Cardiac muscle cell (in vitro differentiated cells and primary cell): ENCODE measurements at places on chromosomes 5 and 9. TPM values are rescaled to one million over a fixed set of nuclear protein-coding genes. Genes with fewer than 3 reads are reported as not detected.

GRCh38 chr5:66516550-66516949, 79.6 kb upstream of the MAST4 start:
- H3K27me3 ChIP-seq, result no peaks in the 10 kb centered on the region
- H3K27ac ChIP-seq, result no peak overlapping the region
- H3K36me3 ChIP-seq, result no peaks in the 10 kb centered on the region
- peaks cover 5% of the 10 kb centered on the region for H3K4me1 ChIP-seq

GRCh38 chr5:124670722-124671184, 75.7 kb downstream of the ZNF608 start:
- no peaks in the 10 kb centered on the region for H3K36me3 ChIP-seq
- H3K27me3 ChIP-seq, result no peaks in the 10 kb centered on the region
- H3K4me3 ChIP-seq, result no peak overlapping the region
- peak overlapping the region; percentile 45 for H3K27ac ChIP-seq
- peaks cover 66% of the 10 kb centered on the region for H3K4me1 ChIP-seq
- DNase-seq, result no peak

DNA sequence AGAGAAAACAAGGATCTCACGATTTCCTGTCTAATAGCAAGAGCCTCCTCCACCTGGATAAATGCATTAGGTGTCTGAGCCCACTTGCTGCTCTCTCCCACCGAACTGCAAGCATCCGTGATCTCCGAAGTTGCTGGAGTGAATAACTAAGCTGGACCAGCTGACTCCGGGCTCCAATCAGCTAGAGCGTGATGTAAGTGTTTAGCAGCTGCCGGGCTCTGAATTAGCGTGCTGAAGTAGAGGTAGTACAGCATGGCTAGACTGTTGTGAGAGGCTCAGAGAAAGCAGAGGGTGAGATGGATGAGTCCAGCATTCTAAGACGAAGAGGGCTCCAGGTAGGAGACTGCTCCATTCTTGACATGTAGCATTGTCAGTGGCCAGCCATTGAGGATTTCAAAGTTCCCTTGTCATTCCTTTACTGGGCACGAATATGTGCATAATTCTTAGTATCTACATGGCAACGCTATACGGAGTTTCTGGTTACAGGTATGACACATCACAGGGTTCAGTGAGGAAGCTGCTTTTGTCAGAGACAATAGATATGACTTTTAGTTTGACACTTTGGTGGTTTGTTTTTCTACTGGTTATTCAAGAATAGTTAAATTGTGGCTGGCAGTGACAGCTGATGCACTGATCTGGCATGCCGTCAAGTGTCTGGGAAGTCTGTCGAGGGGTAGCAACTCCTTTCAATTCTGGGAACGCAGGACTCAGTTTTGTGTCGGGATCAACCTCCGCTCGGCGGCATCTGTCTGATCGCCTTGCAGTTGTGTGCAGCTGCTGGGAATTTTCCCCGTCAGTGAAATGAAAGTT, 232.6 kb downstream of the MAST4 start:
- peak overlapping the region; percentile 48 for H3K4me3 ChIP-seq
- no peaks in the 10 kb centered on the region for H3K36me3 ChIP-seq
- no peaks in the 10 kb centered on the region for H3K27me3 ChIP-seq
- peak overlapping the region; percentile 90 for H3K27ac ChIP-seq
- peaks cover 55% of the 10 kb centered on the region for H3K4me1 ChIP-seq

DNA sequence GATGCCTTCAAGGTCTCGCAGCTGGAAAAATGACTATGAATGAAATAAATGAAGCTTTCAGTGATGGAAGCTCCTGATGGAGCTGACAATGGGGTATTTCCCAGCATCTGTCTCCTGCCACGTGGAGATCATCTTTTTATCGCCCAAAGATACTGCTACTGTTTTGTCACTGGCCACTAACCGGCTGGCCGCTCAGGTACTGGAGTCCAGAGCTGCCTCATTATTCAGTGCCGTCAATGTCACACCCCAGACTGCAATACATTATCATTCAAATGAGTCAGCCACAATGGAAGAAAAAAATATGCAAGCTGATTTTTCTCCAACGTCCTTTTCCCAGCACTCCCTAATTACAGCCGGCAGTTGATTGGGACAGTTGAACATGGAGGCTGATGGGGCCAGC, 280.4 kb downstream of the ZSWIM6 start:
- no peaks in the 10 kb centered on the region for H3K4me1 ChIP-seq
- DNase-seq, result no peak
- no peaks in the 10 kb centered on the region for H3K36me3 ChIP-seq
- H3K27me3 ChIP-seq, result no peaks in the 10 kb centered on the region
- no peak overlapping the region for H3K27ac ChIP-seq
- H3K4me3 ChIP-seq, result no peak overlapping the region

CCNO gene
- 0.14 and 0.51 TPM in 2 replicates for total RNA-seq
